ENCODE measurements at places on chromosomes 2 and 18.
A peak's percentile ranks its signal among the peaks of the same experiment; 100 is the strongest.

DNA sequence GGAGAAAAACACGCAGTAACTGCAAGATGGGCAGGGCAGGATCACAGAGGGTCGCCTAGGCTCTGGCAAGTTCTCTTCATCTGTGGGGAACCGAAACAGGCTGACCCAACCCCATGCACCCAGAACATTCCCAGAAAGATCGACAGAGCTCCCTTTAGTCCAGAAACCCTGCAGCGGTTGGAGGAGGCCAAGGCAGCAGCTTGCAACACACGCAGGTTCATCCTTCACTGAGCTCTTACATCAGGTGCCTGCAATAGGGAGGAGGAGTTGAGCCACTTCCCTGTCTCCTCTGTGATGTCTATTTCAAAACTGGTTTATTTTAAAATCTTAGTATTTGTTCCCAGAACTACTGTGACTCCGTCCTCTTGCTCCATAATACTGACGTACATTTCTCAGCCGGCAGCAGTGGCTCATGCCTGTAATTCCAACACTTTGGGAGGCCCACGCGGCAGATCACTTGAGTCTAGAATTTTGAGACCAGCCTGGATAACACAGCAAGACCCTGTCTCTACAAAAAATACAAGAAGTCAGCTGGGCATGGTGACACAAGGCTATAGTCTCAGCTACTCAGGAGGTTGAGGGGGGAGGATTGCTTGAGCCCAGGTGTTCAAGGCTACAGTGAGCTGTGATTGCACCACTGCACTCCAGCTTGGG is 11.5 kb upstream of the SLC11A1 start:
- no peak for DNase-seq

DNA sequence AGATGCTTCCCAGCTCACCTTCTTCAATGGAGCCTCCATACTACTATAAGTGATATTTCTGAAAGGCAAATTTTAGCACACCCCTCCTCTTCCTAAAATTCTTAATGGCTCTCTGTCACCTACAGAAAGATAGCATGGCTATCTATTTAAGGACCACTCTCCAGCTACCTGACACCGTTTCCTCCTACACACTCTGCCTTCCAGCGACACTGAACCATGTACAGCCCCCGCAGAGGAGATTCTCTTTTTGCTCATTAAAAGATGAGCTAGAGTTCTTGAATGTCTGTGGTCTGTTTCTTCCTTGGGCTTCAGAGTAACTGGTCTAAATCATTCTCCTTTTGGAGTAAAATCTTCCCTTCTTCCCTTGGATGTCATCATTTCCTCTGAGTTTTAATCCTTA is 38.4 kb upstream of the GAREM1 start:
- no peak for DNase-seq

- DNase-seq = no peak
These were observed 1.2 kb downstream of the GPD2 start for GRCh38 chr2:156437272-156437930.

- no peak for DNase-seq
These were observed 135.1 kb upstream of the TFPI start for GRCh38 chr2:187689372-187689771.

DNA sequence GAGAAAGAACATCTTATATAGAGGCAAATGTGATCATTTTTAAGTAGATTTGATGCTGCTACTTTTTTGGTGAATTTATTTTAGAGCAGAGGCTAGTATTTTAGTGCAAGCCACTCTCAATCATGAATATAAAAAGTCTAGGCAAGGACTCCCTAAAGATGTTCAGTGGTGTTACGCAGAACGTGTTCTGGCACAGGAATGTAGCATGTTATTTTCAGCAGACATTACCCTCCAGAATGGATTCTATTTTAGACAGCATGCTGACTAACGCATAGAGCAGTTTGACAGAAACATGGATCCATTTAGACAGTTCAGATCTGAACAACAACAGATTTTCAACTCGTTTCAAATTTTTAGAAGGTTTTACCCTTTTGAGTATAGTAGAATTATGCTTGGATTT is 54.1 kb downstream of the DSC3 start:
- DNase-seq = no peak

DNA sequence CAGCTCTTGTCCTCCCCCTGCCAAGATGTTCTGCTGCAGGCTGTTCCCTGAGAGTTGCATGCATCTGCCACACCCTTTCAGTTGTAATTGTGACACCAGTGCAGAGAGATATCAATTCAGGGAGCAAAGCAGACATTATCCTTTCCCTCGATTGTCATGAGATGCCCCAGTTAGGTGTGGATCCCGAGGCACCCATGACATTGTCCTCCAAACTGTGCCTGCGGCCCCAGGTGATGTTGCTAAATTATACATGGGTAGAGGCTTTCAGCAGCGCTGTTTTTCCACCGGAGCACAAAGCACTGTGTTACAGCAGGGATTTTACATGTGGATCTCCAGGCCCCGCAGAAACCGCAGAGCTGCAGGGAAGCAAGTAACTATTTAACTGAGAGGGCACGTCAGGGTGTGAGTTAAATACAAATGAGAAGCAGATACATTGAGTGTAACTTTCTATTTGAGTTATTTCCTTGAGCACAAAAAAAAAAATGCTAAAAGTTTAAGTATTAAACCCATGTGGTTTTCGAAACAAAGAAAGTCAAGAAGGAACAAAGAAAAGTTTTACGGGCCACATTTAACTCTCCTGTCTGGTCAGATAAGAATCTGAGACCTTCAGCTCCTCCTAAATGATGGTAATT is 90.3 kb upstream of the BCL2L11 start:
- DNase-seq = no peak

GRCh38 chr2:12883906-12884305 is 167.2 kb downstream of the TRIB2 start:
- no peak for DNase-seq

GRCh38 chr18:23487738-23488570 is 15.4 kb upstream of the RMC1 start:
- DNase-seq = peak; percentile 41

GRCh38 chr2:38652431-38653273 is 13.3 kb upstream of the GALM start:
- no peak for DNase-seq

DNA sequence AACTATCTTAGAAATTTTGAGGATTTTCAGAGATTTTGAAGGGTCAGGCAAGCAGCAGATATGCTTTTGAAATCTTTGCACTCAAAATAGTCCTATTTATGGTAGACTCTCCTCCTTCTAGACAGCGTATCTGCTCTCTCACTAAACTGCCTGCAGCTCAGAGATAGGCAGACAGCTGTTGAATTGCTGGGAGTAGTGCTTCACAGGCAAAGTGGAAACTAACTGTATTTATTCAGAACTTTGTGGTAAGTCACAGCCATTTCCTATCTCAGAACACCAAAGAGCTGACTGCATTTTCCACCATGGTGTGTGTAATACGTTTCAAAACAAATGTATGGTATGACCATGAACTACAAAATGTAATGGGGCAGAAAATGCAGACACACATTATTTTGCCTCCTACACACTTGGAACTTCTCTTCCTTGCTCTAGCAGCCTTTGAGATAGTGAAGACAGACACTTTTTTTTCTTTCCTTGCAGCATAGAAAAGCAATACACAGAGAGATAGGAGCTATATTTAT is 352.4 kb downstream of the LRP1B start:
- no peak for DNase-seq

GRCh38 chr18:48623468-48624235 is 84.8 kb downstream of the CTIF start:
- no peak for DNase-seq

DNA sequence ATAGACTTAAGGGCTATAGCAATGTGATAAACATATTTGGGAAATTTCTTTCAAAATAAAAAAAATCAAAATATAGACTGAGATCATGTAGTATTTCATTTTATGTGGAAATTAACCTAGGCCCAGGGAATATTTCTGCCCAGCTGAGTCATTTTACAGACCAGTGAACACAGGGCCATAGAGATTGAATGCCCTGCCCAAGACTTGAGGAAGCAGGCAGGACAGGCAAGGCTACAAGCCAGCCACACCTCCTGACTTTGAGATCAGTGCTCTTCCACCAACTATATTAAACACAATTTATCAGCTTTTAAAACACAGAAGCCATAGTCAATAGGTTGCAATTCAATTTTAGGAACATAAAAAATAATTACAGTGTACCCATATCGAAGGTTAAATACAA is 12.9 kb downstream of the CCDC148 start:
- DNase-seq = no peak

- peak; percentile 31 for DNase-seq
These were observed 27.2 kb downstream of the KDM3A start for GRCh38 chr2:86468162-86469033.

DNA sequence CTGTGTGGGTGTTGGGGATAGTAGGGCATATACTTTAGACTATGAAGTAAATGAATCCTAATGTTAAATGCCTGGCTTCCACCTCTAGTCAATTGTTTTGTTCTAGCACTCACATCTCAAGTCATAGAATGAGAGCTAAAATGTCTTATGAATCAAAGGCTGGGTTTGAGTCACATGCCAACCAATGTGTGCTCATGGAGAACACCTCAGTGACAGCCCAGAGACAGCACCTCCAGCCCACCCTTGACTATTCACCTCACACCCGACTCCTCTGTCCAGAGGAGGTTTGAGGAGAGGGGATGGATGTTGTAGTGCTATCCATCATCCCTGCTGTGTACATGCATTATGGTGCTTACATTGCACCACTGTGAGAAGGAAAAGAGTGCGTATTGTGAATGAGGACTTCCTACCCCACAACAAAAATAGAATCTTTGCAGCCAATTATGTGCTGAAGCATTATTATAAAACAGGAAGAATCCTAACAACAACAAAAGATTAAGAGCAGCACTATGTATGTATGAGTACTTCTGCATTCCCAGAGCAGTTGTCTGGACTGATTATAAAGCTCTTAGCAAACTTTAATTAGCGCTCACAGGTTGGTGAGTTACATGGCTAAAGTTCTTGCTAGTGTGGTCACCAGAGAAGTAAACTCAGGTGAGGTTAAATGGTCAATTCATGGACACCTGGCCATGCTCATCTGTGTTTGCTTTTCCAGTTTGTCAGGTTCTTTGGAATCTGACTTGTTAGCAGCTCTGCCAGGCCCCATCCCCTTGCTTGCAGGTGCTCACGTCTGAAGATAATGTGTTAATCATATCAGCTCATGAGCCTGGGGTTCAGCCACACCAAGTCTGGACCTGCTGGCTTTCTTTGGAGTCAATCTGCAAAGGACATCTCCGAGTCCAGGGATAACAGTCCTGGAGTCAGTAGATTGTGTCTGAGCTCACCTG is 55.3 kb upstream of the NABP1 start:
- DNase-seq = no peak
